A549 treated with RU486 at 1 μM for 4 hours (cell line): ENCODE measurements at places on chromosomes 1 and 21. TPM values are rescaled to one million over a fixed set of nuclear protein-coding genes. Genes with fewer than 3 reads are reported as not detected.

CCDC185 gene
- 0.06 to 0.14 TPM (median 0.14 TPM) in 3 of 5 replicates, not detected in the others for total RNA-seq

AADACL4 gene
- not detected in 5 replicates for total RNA-seq

LINGO4 gene
- not detected in 5 replicates for total RNA-seq

FAF1 gene
- 37.0 to 41.8 TPM (median 39.0 TPM) in 5 replicates for total RNA-seq

PADI1 gene
- 1.4 to 2.7 TPM (median 1.7 TPM) in 5 replicates for total RNA-seq

GMEB1 gene
- 5.6 to 7.3 TPM (median 6.4 TPM) in 5 replicates for total RNA-seq

IL19 gene
- total RNA-seq, result not detected in 5 replicates

CELA3A gene
- total RNA-seq, result not detected in 5 replicates

TFF1 gene
- total RNA-seq, result 22.1 to 29.0 TPM (median 26.3 TPM) in 5 replicates

FCAMR gene
- not detected in 5 replicates for total RNA-seq

SHE gene
- 0.03 to 0.12 TPM (median 0.05 TPM) in 3 of 5 replicates, not detected in the others for total RNA-seq

RIMKLA gene
- 0.64 to 1.4 TPM (median 1.2 TPM) in 5 replicates for total RNA-seq

CD1B gene
- total RNA-seq, result not detected in 5 replicates

ITGB2 gene
- total RNA-seq, result 0.41 to 1.1 TPM (median 0.61 TPM) in 5 replicates

LCE1F gene
- total RNA-seq, result not detected in 5 replicates

DPT gene
- not detected in 5 replicates for total RNA-seq

LRRC38 gene
- not detected in 5 replicates for total RNA-seq

FCRLB gene
- 1.5 to 2.3 TPM (median 2.0 TPM) in 5 replicates for total RNA-seq

HCRTR1 gene
- total RNA-seq, result not detected in 5 replicates

FAM72B gene
- total RNA-seq, result 6.0 to 9.0 TPM (median 6.9 TPM) in 5 replicates

CD244 gene
- total RNA-seq, result not detected in 5 replicates

GPR161 gene
- 8.8 to 16.6 TPM (median 12.8 TPM) in 5 replicates for total RNA-seq

CD34 gene
- 0.17 TPM in 1 of 5 replicates, not detected in the others for total RNA-seq

RPTN gene
- not detected in 5 replicates for total RNA-seq

WDR26 gene
- total RNA-seq, result 29.4 to 43.1 TPM (median 38.4 TPM) in 5 replicates

FTCD gene
- total RNA-seq, result not detected in 5 replicates

OR2L8 gene
- not detected in 5 replicates for total RNA-seq

GJA5 gene
- not detected in 5 replicates for total RNA-seq

DIP2A gene
- total RNA-seq, result 8.4 to 13.3 TPM (median 10.9 TPM) in 5 replicates

SNRNP40 gene
- 42.1 to 48.5 TPM (median 45.2 TPM) in 5 replicates for total RNA-seq

PAPPA2 gene
- total RNA-seq, result 0.01 TPM in 1 of 5 replicates, not detected in the others

OR2L13 gene
- not detected in 5 replicates for total RNA-seq

COL18A1 gene
- 123 to 173 TPM (median 137 TPM) in 5 replicates for total RNA-seq

SNRPE gene
- total RNA-seq, result 99.9 to 256 TPM (median 228 TPM) in 5 replicates

MAP1LC3C gene
- 0.21 to 0.23 TPM (median 0.22 TPM) in 3 of 5 replicates, not detected in the others for total RNA-seq

SLC9C2 gene
- total RNA-seq, result not detected in 5 replicates

ILDR2 gene
- total RNA-seq, result 0.02 to 0.05 TPM in 2 of 5 replicates, not detected in the others

DDX59 gene
- total RNA-seq, result 12.0 to 18.3 TPM (median 13.8 TPM) in 5 replicates

CFHR4 gene
- not detected in 5 replicates for total RNA-seq

VANGL1 gene
- total RNA-seq, result 15.5 to 21.1 TPM (median 19.7 TPM) in 5 replicates

SSX2IP gene
- total RNA-seq, result 7.3 to 14.2 TPM (median 13.1 TPM) in 5 replicates

CCDC18 gene
- total RNA-seq, result 5.0 to 8.8 TPM (median 5.4 TPM) in 5 replicates

KRTAP19-1 gene
- not detected in 5 replicates for total RNA-seq

CELA2A gene
- 0.17 TPM in 1 of 5 replicates, not detected in the others for total RNA-seq
